ENCODE measurements at places on chromosomes 4 and X.

GRCh38 chr4:109989044-109989443 is 76.4 kb downstream of the EGF start:
- DNase-seq: no peak

DNA sequence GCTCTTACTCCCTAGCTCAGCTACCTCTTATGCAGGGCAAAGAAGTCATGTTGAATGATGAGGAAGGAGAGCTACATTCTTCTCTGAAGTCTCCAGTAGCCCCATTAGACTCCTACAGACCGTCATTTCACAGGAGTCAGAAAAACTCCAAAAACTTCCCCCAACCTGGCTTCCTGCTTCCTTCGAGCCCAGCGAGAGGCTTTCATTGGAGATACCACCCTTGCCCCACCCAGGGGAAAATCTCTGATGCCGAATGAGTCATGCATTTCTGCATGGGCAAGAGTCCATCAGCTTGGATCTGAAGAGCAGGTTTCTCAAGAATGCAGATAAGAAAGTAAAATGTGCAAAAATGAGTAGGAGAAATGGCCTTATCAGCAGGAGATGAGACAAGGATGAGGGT is 53.0 kb downstream of the ARSF start:
- DNase-seq: no peak

- no peak for DNase-seq
These were observed 293.5 kb downstream of the KCNIP4 start for GRCh38 chr4:21655031-21655430.

DNA sequence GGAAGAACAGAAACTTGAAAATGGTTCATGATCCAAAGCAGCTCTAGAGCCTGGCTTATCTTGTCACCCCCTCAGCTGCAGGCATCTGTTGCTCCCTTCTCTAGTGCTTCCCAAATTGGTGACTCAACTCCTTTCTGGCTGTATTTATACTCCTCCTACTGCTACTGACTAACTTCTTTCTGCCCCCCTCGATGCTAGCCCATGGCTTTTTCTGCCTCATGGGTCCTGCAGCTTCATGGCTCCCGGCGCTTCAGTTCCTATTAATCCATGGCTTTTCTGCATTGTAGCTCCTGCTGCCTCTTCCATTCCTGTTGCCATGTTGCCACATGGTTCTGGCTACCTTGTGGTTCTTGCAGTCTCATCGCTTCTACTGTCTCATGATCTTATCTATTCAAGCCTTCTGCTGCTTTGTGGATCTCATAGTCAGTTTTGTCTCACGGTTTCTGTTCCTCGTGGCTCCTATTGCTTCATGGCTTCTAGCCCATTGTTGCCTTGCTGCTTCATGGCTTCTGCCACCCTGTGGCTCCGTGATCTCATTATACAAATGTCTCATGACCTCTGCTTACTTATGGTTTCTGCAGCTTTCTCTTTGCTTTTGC is 48.1 kb downstream of the SMC1A start:
- DNase-seq: no peak

DNA sequence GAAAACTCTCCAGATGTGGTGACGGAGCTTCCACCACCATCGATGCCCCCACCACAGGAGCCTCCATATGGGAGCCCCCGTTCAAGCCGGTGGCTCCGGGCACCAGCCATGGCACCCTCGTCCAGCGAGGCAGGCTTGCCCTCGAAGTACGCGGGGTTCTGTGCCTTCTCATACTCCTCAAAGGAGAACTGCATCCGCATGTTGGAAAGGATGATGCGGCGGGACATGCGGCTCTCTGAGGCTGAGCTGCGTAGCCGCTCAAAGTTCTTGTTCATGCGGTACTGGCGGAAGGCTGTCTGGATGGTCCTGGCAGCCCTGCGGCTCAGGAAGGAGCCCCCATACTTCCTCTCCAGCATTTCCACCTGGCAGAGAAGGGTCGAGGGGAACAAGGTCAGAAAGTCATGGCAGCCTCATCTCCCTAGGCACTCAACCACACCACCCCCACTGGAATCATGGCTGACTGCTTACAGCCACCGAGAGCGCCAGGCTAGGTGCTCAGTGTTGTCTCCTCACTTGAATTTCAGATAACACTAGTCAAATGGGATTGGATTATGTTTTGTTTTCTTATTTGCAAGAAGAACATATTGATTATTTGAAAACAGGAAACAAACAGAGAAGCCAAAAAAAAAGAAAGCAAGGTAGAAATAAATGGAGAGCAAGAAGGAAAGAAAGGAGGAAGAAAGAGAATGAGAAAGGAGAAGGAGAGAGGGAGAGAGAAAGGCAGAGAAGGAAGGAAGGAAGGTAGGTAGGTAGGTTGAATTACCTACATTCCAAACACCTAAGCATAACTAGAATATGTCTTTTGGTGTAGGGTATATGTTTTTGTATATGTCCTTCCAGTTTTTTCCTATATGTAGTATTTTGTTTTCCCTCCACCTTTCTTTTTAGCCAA is 26.6 kb downstream of the IQSEC2 start:
- DNase-seq: no peak

- no peak for DNase-seq
These were observed 78.0 kb downstream of the DMD start for GRCh38 chrX:33133320-33133719.

DNA sequence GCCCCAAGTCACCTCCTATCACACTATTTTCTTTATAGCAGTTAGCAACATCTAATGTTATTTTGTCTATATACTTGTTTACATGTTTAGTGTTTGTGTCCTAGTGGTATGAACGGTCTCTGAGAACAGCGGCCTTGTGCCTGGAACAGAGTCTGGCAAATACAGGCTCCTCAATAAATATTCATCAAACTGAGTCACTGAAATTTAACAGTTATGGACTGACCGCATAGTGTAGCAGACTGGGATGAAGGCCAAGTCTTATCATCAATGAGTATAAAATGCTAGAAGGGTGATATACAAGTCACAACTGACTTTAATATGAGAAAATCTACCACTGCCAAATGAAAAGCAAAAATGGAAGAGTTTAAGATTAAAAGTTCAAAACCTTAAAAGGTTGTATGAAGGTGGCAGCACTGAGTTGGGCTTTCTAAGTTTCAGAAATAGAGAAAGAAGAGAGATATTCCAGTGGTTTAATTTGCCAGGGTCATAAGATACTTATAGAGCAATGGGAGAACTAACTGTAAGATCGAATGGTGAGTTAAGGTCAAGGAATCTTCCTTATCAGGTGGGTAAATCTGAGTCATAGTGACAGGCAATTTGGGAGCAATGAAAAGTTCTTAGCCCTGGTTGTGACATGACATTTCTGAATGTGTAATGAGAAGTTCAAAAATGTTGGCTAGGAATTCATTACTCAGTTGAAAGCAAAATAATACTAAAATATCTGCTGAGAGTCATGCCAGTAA is 34.9 kb downstream of the ELOVL6 start:
- no peak for DNase-seq

GRCh38 chr4:10078481-10079233 is 37.9 kb downstream of the WDR1 start:
- DNase-seq: no peak

DNA sequence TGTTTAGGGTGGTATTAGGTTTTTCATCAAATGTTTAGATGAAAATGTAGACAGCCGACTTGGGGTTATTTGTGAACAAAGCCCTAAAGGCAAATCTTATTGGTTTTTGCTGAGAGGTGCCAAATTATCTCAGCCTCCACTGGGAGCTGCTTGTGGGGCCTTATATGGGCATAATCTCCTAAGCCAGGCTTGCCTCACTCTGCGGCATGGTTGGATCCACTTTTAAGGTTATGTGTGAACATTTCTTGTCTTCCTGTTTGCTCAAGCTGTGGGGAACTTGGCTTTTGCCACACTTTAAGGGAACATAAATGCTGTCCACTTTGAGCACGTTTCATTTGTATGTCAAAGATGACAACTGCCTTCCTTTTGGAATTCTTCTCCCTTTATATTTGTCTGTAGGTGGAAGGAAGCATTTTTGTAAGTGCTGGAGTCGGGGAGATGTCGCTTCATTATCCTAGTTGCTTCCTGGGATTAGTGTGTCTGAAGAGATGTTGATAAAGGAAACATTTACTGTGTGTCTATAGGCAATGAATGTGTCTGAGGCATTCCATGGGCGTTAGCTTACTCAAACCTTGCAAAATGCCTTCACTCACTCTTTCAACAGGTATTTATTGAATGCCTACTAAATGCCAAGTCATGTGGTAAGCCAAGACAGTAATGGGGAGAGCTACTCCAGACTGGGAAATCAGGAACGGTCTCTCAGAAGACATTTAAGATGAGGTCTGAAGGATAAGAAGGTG is 78.3 kb downstream of the SLC9A6 start:
- no peak for DNase-seq

DNA sequence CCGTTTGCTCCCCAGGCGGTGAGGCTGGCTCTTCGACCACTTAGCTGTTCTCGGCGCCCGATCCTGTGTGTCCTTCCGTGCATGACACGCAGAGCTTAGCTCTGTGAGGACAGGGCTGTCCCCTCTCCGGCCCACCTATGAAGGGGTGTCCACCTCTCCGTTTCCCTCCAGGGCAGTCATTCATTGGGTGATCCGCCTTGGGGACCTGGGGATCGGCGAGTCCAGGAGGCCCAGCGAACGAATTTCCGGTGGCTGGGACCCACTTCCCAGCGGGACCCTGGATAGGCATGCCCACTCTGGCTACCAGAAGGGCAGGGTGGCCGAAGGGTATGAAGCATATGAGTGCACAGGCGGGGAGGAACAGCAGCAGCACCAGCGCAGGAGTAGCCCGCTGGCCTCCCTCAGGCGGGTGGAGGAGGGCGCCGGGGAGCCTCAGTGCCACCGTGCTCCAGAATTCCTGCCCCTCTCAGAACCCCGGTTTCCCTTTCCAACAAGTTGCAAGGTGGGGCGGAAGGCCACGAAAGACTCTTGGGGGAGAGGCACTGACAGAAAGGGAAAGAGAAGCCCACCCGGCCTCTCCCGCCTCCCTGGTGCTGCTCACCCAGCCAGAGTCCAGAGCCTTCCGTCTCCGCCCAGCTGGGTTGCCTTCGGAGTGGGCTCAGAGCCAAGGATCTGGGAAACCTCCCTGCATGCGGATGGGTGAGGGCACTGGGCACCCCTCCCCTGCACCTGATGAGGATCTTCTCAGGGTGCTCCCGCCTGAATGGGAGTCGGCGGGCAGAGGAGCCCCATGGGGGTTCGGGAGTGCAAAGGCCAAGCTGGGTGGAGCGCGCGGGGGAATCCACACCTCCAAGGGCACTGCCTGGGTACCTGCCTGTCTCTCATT is 8.6 kb downstream of the HMX1 start:
- no peak for DNase-seq

DNA sequence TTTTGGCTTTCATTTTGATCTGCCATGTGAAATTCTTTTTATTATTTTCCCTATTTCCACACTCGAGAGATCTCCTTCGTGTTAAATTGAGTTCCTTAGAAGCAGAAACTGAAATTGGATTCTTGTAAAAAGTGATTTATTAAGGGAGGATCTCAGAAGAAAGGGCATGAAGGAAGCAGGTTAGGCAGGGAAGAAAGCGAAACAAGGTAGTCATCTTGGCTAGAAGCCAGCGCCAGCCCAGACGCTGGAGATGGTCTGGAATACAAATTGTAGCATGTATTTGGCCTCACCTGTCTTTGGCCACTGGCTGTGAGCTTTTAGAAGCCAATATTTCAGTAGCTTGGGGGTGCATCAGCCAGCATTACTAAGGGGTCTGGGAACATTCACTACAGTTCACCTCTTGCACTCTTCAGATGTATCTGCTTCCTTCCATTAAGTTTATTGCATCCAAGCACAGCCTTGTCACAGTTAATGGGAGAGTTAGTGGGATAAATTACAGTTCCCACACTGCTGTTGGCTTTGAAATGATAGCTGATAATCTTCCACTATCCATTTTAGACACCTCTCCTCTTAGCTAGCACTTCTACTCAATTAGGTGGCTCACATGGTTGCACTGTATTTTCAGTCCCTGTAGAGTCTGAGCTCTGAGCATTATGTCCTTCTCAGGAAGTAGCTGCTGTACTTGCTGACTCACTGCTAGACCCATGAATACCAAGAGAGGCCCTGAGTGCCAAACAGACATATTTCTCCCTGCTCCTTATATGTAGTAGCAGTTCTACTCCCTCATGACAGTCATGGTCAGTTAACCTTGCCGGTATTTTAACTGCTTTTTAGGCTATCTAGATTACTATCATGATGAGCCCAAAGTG is 14.6 kb downstream of the GRXCR1 start:
- no peak for DNase-seq

DNA sequence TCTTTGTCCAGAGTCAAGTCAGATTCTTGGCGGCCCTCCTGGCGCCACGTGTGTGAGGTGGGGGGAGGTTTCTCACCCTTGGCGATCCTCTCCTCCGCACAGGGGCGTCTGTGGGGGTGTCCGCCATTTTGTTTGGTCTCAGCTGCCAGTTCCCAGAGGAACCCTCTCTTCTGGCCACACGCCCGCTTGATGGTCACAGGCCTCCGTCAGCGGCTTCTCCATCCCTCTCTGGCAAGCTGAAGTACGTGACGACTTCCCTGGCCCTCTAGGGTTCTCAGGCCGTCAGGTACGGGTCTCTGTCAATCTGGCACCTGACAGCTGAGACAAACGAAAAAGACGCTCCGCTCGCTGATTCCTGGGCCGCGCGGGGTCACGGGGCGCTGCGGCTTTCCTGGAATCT is 272.6 kb downstream of the TRIML1 start:
- DNase-seq: no peak

GRCh38 chr4:138217567-138217966 is 24.6 kb downstream of the SLC7A11 start:
- no peak for DNase-seq

GRCh38 chr4:68907245-68907644 is 44.4 kb downstream of the UGT2A3 start:
- no peak for DNase-seq

GRCh38 chr4:146271466-146271865 is 57.1 kb downstream of the REELD1 start:
- no peak for DNase-seq

DNA sequence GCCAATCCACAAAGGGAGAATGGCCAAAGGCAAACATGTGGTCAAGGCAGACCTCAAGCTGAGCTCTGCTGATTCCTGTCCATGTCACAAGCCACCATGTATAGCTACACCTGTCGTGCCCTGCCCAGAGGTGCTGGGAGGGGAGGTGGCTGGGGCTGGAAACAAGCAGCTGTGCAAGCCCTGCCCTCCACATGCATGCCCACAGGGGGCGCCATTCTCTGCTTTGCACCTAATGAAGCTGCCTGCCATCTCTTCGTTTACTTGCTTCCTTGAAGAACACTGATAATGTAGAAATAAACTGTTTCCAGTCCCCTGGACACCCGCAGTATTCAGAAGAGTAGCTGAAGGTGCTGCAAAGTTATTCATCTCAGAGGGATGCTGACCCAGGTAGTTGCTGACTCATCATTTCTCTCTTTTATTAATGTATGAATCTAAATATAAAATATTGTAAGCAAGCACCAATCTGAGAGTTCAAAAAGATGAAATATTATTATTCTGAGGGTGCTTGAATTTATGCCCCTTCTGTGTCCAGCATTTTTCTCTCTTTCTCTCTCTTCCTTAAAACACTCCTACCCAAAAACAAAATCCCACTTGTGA is 278.6 kb downstream of the ADGRA3 start:
- peak; percentile 52 for DNase-seq

GRCh38 chrX:46811121-46811520 is 25.7 kb upstream of the RP2 start:
- no peak for DNase-seq

GRCh38 chr4:8023696-8024033 is 84.0 kb upstream of the AFAP1 start:
- no peak for DNase-seq

GRCh38 chrX:33741807-33742206 is 390.3 kb downstream of the FAM47A start:
- no peak for DNase-seq

GRCh38 chrX:108945883-108946523 is 209.6 kb upstream of the IRS4 start:
- no peak for DNase-seq

Data from activated CD4-positive, alpha-beta T cell treated with anti-CD3 and anti-CD28 coated beads, Interleukin-2, amount 10 ng/mL, durations not matched to agents 7 days and 5 days (primary cell).